8988T (cell line): ENCODE measurements at places on chromosomes 7 and 10.

DNA sequence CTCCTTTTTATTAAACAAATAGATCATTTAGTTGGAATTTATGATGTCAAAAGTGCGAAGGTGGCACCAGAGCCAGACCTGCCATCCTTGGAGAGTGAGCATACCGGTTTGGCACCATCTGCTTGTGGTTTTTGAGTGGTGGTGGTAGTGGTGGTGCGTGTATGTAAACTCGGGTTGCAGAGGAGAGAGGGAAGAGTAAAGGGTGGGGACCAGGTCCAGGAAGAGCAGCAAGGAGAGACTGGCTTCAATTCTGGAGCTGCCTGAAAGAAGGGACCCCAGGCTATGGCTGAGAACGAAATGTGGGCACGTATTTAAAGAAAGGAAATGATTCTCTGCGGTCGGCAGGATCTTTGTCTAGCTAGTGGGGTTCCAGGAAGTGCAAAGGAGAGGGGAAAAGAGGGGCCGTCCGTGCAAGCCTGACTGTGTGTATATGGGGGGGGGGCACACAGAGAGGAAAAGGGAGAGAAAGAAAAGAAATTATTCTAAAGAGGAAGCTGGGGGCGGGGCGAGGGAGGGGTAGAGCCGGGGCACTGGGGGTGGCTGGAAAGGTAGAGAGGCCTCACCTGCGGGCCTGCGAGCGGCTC lies 448 bp upstream of the GOLGA7B start:
- peak; percentile 42 for DNase-seq

DNA sequence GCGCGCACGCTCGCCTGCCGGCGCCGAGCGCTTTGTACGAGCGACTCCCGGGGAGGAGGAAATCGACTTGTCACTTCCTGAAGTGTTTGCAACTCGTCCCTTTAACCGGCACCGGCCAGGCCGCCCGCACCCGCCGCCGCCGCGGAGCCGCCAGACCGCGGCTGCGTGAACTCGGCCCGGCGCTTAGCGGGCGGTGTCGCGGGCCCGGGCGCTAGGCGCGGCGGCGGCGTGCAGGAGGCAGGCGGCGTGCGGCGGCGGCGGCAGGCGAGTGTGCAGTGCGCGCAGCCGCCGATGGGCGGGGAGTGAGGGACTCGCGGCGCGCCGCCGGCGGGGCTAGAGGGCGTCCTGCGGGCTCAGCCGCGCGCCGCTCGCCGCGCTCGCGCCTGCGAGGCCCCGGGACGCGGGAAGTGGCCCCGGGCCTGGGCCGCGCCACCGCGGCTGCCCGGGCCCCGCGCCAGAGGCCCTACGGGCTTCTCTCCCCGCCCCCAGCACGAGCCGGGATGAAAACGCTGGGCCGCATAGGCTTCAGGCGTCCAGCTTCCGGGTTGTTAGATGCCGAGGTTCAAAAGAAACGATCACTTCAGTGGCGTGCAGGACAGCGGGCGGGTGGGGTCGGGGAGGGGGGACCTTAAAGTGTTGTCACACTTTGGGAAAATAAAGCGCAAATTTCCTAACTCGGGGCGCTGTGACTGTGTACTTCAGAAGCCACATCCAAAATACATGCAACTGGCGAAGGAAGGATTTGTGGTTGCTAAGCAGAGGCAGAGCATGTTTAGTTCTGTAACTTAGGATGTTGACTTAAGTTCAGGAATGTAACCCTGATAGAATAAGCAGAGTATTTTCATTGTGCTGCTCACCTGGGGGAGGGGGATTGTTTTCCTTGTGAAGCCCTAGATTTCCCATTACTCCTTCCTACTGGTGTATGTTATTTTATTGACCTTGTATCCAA lies at the start of gene FAM53B:
Gene FAM53B, minus strand, starts transcription at position 277 of the 949 bp plus-strand sequence. CDS start 37,665 bp downstream, outside the sequence.
- DNase-seq, result peak; percentile 86

- DNase-seq, result no peak
Observed at GRCh38 chr10:113041841-113042750, 92.0 kb downstream of the TCF7L2 start.

DNA sequence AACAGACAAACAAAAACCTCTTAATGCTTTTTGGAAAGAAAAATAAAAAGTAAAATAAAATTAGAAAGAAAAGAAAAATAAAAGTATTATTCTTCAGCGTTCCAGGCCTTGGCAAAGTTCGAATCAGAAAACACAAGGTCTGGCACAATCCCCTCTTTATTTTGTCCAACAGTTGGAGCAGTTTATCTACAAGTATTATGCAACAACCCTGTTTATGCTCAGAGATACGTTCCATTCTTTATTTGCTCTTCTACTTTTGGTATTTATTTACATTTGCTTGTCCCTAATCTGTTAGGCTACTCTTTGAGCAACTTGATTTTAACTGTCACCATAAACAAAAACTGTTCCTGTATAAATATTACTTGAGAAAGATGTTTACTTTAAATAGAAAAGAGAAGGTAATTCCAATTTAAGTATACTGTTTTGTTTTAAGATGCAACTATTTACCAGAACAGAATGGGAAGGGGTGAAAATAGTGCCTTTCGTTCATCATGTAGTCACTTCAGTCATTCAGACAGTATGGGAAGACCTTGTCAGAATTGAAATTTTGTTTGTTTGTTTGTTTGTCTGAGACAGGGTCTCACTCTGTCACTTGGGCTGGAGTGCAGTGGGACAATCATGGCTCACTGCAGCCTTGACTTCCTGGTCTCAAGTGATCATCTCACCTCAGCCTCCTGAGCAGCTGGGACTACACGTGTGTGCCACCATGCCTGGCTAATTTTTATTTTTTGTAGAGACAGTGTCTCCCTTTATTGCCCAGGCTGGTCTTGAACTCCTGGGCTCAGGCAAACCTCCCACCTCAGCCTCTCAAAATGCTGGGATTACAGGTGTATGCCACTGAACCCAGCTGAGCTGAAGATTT lies 5.7 kb downstream of the PDK4 start:
- DNase-seq, result no peak

GRCh38 chr10:44807451-44807850 lies 103.7 kb upstream of the TMEM72 start:
- DNase-seq, result no peak
